ENCODE measurements at places on chromosomes 5 and 9.
A peak's percentile ranks its signal among the peaks of the same experiment; 100 is the strongest.

- no peak for DNase-seq
Observed at GRCh38 chr5:4703931-4704458, 436.1 kb upstream of the ADAMTS16 start.

GRCh38 chr9:124843456-124844034 lies 9.7 kb upstream of the WDR38 start:
- DNase-seq, result no peak

DNA sequence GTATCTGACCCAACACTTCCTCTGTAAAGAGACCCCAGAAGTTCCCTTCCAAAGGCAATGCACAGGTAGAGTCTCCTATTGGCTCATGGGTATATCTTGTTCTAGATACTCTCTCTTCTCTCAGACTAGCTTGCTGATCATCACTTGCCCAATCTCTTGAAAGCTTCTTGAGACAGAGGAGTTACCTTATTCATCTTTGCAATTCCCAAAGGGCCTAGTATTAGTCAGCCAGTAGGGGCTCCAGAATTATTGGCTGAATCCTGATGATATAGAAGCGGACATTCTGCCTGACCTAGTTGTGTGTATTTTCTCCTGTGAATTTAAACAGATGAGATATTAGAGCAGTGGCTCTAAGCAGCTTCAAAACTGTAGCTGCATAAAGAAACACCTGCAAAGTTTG lies 304.0 kb upstream of the KLF4 start:
- no peak for DNase-seq

DNA sequence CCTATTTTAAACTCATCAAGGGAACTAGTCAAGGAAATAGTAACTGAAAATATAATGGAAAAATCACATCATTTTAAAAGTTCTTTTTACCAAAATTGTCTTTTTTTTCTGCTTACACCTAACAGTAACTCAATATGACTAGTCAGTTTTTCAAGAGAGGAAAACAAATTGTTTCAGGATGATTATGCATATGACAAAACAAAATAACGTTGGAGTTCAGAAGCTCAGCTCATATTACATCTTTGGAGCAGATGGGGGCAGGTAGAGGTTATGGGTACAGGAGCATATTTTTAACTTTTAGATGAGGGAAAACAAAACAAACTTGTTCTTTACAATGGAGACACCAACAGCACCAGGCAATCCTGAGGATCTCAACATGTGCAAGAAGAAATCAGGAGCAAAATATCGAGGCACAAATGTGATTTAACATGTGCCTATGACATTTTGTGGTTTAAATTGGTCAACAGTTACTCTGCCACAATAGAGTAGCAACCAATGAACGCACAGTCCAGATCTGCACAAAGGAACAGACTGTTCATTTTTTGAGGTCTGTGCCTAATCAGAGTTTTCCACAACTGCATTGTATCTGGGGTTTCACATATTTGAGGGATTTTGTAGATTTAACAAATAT lies 659.0 kb downstream of the ANXA1 start:
- no peak for DNase-seq

- DNase-seq, result no peak
Observed at GRCh38 chr9:17065062-17065461, 69.8 kb upstream of the CNTLN start.

- DNase-seq, result no peak
Observed at GRCh38 chr5:138953387-138954256, 78.5 kb upstream of the LRRTM2 start.

GRCh38 chr9:33517373-33517772 lies 6.7 kb upstream of the ANKRD18B start:
- no peak for DNase-seq

GRCh38 chr5:173581408-173582215 lies 34.8 kb downstream of the BOD1 start:
- DNase-seq, result no peak

GRCh38 chr5:107134931-107135330 lies 535.8 kb downstream of the EFNA5 start:
- DNase-seq, result no peak

DNA sequence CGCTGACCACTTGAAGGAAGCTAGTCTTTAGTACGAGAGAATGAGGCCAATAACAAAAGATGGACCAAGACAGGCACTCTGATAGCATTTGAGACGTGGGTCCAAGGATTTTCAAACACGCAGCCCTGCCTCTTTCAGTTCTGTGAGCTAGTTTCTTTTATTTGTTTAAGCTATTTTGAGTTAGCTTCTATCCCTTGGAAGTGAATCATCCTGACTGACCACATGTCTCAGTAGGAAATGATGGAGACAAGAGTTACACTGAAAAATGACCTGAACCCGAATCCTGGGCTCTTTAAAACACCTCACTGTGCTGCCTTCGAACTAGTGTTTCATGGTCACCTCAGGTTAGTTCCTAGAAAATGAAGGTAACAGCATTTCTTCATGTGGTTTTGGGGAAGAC lies 9.9 kb downstream of the TEK start:
- DNase-seq, result no peak

DNA sequence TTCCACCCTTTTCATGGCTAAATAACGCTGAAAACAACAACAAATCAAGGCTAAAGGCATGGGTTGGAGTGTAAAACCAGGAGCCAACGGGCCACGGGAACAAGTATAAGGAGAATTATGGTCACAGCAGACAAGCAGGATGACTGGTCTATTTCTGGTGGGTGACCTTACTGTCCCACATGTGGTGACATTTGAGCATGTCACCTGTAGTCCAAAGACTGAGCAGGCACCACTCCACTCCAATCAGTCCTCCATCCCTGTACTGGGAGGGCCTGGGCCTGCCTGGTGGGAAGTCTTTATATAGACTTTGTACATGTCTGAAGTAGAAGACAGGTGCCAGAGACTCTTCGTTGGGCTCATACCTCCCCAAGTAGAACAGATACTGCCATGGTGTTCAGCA lies 36.8 kb downstream of the C9orf153 start:
- no peak for DNase-seq

DNA sequence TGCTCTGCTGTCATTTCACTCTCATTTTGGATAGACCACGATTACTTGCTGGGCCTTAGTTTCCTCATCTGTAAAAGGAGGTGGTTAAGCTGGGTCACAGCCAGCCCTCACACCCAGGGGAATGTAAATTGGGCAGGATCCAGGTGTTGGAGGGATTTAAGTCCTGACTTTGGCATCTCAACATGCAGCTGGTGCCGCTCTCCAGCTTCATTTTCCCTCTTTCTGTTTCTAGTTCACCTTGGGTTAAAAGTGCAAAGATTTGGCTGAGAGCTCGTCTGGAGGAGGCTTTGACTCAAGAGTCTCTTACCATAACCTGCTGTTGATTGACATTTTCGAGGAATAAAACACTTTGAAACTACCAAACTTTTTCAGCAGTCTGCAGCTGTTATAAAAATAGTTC lies 144.3 kb upstream of the DHFR start:
- no peak for DNase-seq

GRCh38 chr9:94973451-94973941 lies 247.0 kb downstream of the AOPEP start:
- no peak for DNase-seq

- DNase-seq, result no peak
Observed at GRCh38 chr5:79642210-79642609, 30.0 kb downstream of the TENT2 start.

DNA sequence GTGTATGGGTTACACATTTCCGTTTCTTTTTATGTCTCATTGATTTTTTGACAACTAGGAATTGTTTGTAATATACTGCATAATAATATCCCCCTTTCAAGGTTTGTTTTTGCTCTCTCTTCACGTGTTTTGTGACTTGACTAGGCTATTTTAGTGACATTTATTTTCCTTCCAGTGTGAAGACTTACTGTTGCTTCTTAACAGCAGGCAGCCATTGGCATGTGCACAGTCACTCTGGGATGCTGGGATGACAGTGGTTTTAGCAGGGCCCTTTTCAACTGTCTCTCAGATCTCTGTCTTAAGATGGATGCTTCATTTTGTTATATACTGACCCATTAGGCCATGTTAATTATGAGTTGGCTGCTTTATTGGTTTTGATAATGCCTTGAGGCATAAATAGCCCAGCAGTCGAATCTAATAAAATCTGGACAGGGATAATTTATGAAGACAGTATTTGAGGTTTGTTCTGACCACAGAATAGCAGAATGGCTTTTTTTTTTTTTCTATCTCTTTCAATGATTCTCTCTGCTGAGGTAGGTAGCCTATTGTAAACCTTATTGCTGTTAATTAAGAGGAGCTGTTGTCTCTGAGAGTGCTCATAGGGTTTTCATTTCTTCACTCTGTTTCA lies 536.0 kb downstream of the GABRG2 start:
- no peak for DNase-seq

- DNase-seq, result no peak
Observed at GRCh38 chr9:2469681-2470221, 151.8 kb upstream of the VLDLR start.

DNA sequence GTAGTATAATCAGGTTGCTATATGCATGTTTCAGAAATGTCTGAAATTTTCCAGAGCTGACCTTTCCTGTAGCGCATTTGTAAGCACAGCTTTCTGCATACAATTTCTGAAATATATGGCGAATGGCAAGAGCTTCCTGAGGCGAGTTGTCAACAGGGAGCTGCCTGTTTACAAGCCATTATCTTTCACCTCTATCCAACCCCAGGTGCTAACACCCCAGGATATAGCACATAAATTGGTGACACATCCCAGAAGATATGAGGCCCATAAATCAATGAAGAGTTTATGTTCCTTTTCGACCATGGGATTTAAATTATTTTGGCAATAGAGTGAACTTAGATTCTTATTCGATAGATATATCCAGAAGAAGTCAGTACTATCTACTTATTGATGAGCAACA lies 379.8 kb downstream of the KDM4C start:
- DNase-seq, result no peak

GRCh38 chr9:75200892-75201470 lies 112.7 kb downstream of the OSTF1 start:
- DNase-seq, result peak; percentile 4

GRCh38 chr5:17219469-17219868 lies 2.0 kb downstream of the BASP1 start:
- DNase-seq, result no peak

GRCh38 chr5:61650661-61651060 lies 318.6 kb downstream of the ZSWIM6 start:
- DNase-seq, result no peak

DNA sequence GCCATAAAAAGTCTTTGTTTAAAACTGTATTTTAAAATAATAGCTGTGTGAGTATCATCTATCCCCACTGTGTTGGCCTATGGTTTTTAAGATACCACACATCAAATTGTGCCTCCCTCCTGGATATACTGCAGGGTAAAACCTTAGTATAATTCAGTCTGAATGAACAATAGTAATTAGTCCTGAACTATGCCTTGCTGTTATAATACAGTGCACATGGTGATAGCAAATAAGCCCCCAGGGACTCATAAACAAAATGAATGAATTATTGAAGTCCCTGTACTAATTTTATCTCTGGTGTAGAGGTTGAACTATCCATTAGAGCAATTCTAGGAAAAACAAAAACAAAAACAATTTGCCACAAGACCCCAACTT lies 142.7 kb upstream of the ADAMTSL1 start:
- no peak for DNase-seq

DNA sequence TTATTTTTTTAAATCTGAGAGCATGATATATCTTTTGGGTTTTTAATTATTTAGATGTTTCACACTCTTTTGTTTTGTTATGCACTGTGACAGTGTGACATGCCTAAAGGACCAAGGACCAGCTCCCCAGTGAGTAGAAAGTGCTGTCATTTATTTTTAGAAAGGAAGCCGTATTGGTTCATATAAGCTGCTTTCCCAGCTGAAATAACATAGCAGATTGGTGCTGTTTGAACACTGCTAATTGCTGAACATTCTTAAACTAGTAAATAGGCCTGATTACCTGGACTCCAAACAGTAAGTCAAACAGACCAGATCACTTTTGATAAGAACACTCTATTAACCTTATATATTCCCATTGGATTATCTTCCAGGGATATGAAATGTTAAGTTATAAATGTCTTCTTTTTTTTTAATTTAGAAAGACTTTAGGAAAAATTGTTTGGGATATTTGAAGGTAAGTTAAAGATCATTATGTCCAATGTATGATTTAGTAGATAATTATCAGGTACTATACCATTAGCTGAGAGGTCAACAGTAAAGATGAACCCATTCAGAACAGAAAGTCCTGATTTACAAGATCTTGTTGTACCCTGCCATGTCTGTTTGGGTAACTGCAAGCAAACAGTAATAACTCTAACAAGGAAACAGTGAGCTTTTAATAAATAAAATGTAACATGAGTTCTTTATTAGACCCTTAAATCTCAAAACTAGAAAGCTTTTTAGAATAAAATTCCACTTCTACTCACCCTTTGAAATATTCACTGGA lies 27.8 kb upstream of the ELL2 start:
- DNase-seq, result no peak

- DNase-seq, result no peak
Observed at GRCh38 chr9:20436476-20437195, 185.7 kb downstream of the MLLT3 start.

DNA sequence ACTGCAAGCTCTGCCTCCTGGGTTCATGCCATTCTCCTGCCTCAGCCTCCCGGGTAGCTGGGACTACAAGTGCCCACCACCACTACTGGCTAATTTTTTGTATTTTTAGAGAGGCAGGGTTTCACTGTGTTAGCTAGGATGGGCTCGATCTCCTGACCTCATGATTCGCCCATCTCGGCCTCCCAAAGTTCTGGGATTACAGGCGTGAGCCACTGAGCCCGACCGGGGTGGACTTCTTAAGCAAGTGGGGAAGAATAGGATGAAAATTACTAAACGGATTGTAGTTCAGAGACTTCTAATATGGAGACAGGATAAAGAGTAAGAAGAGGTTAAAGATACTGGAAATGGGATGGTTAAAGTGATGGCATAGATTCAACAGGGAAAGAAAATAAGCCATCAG lies 132.3 kb upstream of the IRX2 start:
- no peak for DNase-seq

DNA sequence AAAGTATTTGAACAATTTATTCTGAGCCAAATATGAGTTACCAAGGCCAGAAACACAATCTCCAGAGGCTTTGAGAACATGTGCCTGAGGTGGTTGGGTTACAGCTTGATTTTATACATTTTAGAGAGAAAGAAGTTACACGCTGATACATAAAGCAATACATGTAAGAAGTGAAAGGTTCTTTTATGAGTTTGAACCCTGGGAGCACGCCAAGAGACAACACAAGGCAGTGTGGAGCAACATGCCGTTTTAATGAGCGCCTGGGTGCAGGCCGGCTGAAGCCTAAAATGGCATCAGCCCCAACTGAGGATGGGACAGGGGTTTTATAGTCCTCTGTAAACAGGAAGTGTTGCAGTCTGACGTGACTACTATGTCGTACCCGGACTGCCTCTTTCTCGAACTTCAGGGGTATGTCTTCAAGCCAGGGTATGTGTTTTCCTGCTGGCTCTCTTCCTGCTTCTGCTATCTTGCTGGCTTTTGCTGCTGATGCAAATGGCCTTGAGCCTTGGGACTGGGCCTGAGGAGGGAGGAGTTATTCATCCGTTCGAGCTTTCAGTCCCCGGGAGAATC lies 193.7 kb downstream of the CYLC2 start:
- DNase-seq, result no peak

GRCh38 chr9:10566848-10567247 lies 46.0 kb downstream of the PTPRD start:
- DNase-seq, result no peak
